ENCODE measurements at places on chromosomes 13 and 19. TPM values are rescaled to one million over a fixed set of nuclear protein-coding genes. Genes with fewer than 3 reads are reported as not detected.

The SLC1A5 gene
- total RNA-seq, result 142 TPM

DNA sequence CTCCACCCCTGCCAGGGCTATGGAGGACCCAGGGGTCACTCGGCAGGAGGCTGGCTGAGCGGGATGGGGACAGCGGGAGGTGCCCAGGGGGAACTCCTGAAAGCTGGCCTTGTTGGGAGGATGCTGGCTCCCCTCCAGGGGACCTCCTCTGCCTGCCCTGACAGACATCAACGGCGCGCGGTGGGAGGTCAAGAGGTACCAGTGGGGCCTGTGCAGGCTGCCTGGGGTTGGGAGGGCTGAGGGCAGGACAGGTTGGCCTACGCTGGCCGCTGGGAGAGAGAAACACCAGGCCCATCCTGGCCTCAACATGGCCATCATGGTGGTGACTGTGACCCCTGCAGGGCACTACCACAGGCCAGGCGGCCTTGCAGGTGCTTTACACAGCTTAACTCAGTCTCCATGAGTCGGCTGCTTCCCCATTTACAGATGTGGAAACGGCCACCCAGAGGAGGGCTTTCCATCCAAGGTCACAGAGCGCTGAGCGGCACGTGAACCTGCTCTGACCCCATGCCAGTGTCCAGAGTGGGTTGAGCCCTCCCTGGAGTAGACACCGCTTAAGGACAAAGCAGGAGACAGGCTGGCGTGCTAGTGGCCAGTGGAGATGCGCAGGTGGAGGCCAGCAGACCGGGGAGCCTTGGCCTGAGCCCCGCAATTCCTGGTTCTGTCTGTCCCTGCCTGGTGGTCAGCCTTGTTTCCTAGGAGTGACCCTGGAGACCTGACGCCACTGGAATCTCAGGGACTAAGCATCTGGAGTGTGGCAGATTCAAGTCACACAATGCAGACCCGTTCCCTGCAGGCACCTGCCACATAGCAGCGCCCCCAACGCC is 27.6 kb downstream of the CEBPG start:
- no peak for DNase-seq

GRCh38 chr13:73366241-73366640 is 307.4 kb downstream of the KLF5 start:
- no peak for DNase-seq

- DNase-seq, result no peak
Measured at GRCh38 chr19:54430306-54431254, 15.3 kb downstream of the TTYH1 start.

- DNase-seq, result peak; percentile 22
Measured at GRCh38 chr19:47447470-47448359, 24.0 kb downstream of the SLC8A2 start.
